AG04449 (cell line): ENCODE measurements at places on chromosomes 16 and 17.

DNA sequence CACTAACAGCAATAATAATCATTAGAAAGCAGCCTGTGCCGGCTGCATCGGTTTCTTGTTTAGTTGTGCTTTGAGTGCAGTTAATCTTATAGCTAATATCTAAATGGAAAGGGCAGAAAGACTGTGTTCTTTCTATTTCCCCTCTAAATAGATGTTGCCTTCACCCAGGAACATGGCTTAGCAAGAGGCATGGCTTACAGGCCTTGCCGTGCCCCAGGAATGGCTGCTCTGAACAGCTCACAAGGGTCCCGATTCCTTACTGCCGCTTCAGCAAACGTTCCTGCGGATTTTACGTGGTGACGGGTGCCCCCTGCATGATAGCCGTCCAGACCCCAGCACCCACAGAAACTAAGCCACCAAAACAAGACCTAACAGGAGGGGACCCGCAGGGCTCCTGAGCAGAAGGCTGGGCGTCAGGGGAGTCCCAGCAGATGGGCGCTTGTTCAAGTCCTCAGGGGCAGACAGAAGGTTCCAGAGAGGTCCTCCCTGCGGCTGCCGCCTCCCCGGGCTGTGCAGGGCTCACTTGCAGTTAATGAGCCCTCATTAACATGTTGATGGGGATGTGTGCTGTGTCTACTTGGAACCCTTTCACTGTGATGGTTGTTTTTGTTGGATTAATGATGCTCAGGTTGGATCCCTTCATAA lies 52.5 kb upstream of the ENPP7 start:
- no peak for DNase-seq

DNA sequence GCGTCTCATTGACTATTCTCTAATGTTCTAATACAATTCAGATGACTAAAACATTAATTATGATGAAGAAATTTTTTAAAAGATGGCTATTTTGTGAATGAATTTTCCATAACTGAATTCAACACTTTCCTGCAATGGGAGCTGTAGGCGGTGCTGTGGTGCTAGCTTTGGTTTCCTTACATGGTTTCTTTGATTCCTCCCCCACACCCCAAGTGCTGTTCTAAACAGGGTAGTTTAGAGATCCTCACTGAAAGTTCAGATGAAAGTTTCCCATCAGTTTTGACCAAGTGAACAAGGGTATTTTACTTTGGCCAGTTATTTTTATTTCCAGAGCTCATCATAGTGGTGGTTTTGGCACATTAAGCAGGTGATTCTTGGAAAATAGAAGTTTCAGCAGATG lies 26.0 kb upstream of the MRC2 start:
- DNase-seq: no peak

DNA sequence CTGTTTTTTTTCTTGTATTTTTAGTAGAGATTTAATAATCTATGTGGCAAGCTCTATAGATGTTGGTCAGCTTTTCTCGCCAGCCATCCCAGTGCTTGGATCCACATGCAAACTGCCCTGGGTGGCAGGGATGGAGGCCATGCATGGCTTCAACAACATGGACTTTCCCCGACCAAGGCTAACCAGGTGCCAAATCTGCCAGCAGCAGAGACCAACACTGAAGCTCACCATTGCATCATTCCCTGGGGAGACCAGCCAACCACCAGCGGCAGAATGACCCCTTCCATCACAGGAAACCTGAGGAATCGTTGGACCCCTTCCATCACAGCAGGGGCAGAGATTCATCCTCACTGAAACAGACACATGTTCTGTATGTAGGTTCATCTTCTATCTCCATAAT lies 27.7 kb upstream of the ERCC4 start:
- DNase-seq: no peak

DNA sequence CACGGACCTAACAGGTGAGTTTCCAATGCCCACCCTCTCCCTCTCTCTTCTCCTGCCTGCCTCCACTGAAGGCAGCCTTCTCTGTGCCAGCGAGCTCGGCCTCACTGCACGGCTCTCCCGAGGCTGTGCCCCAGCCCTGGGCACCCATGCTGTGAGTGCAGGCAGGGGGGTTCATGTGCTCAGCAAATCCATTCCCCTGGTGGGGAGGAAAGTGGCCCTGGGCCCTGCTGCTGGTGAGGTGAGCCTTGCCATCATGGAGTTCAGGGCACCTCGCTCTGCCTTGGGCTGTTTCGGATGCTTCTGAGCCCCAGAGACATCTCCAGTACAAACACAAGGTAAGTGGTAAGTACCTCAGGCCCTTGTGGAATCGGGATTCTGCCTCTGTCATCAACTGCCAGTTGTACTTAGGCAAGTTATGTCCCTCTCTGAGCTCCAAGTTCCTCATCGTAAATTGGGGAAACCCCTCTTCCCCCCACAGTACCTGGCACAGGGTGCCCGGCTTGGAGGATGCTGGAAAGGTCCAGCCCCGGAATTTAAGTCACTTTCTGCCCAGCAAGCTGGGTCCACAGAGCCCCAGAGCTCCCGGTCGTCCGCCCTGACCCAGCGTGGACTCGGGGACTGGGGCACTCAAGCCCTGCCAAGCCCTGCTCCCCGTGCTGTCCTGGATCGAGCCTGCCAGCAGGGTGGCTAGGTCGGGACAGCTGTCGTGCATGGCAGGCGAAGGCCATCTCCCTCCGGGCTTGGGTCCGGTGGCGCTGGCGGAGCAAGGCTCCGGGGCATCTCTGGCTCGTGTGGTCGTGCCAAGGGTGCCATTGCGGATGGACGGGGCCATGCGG lies 684 bp upstream of the NUDT16L1 start:
- no peak for DNase-seq

DNA sequence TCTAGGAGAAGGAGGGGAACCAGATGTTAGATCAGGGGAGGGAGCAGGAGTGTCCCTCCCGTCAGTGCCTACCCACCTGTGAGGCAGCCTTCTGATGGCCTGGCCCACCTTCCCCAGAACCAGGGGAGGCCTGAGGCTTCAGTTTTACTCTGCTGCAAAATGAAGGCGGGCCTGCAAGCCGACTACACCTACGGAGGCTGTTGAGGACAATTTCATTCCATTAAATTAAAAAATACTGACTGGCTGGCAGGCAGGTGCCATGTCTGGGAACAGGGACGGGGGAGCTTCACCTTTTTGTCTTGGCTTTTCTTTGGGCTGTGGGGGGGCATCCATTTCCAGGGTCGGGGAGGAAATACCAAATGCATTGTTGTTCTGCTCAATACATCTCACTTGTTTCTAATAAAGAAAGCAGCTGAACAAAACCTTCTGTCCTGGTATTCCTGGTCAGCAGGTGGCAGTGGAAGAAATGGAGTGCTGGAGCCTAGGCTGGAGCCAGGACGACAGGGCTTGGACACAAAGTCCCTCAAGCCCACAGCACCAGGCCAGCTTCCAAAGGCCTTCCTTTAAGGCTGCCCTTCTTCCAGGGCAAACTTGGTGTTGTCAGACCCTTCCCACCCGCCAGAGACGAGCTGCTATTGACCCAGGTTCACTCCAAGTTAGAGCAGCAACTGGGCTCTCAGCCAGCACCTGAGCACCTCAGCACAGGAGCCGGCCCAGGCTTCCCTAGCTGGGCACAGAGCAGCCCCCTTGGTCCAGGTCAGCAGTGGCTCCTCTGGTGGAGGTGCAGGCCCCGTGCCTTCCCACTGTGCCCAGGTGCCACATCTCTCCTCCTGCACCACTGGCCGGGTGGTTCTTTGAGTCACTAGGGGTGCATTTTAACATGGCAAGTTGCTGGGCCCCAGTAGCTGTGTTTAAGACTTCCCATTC lies 23.5 kb downstream of the PLCD3 start:
- no peak for DNase-seq

GRCh38 chr16:11136600-11136999 lies 119.4 kb downstream of the SOCS1 start:
- DNase-seq: no peak

- no peak for DNase-seq
These were observed 5.0 kb downstream of the ICAM2 start for GRCh38 chr17:64015447-64015846.

DNA sequence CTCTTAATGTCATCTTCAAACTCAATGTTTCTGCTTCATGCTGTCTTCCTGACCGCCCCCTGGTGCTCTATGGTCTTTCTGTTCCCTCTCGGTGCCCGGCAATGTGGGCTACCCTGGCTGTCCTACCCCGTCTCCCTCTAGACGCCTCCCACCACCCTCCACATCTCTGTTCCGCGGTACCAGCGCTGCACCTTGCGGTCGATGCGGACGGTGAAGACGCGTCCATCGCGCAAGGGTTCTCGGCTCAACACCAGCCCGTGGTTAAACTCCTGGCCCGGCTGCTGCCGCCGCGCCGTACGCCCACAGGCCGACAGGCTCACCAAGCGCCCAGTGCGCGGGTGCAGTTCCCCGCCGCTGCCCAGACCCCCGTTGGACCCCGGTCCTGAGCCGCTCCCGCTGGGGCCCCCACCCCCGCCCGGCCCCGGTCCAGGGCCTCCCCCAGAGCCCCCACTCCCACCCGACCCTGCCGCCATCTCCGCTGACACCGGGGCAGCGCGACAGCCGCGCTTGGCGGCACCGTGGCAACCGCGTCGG lies at the start of gene NEURL4:
Gene NEURL4 (minus strand): TSS at position 496 of the 534 bp plus-strand sequence. CDS start 23 bp downstream, at position 473.
- DNase-seq: no peak
